ENCODE measurements at places on chromosomes 7 and 10.

DNA sequence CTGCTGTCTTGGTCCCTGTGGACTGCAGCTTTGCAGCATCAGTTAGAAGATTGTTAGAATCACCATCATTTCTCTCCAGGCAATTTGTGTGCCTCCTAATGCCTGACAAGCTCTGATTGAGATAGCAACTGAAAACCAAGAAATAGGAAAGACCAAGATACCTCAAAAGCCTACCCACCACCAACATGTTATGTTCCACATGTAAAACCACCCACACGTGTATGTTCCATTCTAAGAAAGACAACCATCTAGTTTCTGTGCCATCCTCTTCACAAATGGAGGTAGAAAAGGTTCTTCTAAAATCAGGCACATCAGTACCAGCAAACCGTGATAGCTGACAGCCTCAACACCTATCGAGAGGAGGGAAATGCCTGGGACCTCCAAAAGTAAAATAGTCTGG lies 46.9 kb downstream of the TASOR2 start:
- DNase-seq: no peak

DNA sequence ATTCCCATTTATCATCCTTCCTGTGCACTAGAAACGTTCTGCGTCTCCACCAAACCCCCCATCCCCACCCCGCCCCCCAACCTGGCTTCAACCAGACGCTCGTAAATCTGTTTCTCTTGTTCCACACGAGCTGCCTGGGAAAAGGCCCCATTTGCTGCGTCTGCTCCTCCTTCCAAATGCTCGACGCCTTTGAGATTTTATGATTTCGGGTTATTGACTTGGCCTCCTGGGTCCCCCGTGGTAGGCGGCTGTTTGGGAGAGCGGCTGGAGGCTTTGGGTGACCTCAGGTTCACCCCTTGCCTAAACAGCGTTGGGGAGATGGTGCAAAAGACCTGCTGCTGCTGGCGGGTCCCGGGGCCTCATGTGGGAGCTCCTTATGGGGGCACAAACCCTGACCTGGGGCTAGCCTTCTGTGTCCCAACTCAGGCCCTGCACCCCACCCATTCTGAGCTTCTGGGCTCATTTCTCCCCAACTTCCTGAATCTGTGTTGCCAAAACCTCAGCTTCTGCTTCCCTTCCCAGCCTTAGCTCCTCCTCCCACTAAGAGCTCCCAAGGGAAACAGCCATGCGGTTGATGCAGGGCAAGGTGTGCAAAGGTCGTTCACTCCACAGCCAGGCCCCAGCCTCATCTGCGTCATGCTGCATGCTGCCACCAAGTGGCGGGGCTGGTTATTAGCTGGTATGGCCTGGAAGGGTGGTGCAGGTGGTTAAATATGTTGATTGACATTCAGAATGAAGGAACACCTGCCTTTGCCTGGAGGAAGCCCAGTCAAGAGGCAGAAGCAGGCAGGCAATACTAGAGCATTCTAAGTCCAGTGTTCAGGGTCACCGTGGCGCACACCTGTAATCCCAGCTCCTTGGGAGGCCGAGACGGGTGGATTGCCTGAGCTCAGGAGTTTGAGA lies 49.1 kb upstream of the ELN start:
- no peak for DNase-seq

GRCh38 chr7:142894112-142894984 lies 8.8 kb upstream of the TRPV6 start:
- DNase-seq: no peak

- DNase-seq: no peak
Measured at GRCh38 chr10:62736168-62736546, 68.4 kb upstream of the ADO start.

DNA sequence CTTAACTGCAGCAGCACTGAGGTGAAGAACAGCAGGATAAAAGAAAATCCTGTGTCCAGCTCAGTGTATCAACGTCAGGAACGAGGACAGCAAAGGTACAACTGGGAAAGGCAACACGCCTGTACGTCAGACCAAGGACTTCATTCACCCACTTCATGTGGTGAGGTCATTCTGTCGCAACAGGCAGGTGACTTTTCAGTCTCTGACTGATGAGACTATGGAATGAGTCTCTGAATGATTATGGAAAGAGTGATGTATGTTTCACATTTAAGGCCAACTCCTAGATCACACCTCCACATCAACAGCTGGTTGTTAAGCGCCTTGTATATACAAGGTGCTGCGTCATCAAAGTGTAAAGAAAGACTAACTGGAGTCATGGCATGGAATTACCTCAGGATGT lies 297.6 kb upstream of the SP8 start:
- DNase-seq: no peak

DNA sequence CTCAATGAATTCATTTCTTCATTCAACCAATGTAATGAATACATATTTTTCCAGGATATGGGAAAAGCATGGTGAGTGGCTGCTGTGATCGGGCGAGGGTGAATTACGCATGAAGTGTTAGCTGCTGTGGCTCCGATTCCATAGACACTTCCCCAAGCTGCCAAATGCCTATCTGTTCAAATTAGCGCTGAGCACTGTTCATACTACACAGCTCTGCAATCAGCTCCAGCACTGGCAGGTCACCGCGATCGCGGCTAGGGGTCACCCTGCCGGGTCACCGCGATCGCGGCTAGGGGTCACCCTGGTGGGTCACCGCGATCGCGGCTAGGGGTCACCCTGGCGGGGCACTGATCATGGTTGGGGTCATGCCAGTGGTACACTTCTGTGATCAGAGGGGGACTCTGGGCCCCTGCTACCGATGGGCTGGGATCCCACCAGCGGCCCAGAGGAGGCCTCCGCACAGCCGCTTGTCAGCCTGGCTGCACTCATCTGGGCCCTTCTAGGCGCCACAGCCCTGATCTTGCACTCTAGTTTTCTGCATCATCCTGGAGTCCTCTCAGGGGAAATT lies 49.3 kb downstream of the JAKMIP3 start:
- no peak for DNase-seq

DNA sequence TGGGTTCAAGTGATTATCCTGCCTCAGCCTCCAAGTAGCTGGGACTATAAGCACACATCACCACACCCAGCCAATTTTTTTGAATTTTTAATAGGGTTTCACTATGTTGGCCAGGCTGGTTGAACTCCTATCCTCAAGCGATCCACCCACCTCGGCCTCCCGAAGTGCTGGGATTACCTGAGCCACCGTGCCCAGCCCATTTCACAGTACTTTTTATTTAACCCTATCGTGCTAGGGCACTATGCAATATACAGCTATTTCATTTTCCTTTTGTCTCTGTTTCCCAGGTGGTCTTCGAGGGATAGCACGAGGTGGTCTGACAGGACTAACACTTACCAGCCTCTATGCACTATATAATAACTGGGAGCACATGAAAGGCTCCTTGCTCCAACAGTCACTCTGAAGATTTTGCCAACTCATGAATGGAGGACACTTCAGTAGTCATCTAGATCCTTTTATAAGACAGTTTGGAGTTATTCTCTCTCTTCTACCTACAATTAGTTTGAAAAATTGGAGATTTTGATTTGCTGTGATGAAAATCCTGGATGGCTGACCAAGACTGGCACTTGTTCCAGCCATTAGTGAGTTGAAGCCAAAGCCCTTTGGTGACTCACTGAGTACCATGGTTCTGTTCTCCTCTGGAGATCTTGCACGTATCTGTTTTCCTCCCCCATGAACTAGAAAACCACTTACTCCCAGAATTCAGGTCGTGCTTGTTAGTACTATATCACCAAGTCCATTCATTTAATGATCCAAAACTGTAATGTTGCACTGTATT lies 27.3 kb downstream of the NCOA4 start:
- DNase-seq: no peak

DNA sequence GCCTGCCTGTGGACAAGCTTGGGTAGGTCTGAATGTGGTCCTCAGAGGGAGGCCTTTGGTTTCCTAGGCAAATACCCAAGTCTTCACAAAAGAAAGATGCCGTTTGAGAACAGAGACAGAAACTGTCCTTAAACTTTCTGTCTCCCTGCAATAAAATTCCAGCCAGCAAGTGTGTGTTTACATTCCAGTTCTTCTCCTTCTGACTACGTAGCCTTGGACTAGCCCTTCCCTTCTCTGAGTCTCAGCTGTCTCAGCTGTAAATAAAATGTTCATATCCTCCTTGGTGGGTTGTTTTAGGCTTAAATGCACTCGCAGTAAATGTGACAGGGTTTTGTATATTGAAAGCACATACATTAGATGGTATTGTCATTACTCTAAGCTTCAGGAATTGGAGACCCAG lies 561.2 kb upstream of the MKI67 start:
- DNase-seq: no peak

- no peak for DNase-seq
Measured at GRCh38 chr10:16182144-16182543, 254.7 kb upstream of the PTER start.

DNA sequence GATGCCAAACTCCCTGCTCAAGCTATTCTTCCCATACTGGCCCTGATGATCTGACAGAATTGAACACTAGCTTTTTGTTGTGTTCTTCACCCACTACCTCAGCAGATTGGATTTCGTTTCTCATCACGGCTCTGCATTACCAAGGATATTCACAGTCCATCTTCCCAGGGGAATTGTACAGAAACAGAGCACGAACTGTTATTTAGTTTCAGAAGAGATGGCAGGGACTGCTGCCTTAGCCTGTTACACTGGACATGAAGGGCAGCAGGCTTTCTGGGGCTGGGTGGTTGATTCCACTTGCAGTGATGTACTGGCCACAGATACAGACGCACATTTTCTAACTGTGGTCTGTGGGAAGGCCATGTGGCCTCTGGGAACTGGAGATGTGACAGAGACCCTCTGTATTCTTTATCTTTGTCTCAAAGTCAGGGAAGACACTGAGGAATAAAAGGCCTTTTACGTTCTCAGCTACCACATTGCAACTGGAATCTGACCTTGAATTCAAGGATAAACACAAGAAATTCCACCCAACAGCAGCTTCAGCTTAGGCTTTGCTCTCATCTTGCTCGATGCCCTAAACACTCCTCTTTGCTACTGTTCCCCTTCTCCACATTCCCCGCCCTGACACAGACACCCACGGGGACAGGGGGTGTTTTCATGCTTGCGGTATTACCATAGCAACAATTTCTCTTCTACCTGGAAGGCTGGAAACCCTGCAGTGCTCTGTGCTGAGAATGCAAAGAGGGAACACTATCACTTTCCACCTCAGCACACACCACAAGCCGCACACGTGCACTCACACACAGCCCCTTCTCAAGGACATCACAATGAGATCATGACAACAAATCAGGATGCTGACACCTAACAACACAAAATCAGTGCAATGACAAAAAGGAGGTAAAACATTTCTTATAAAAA lies 81.7 kb downstream of the RNF216 start:
- peak; percentile 21 for DNase-seq

DNA sequence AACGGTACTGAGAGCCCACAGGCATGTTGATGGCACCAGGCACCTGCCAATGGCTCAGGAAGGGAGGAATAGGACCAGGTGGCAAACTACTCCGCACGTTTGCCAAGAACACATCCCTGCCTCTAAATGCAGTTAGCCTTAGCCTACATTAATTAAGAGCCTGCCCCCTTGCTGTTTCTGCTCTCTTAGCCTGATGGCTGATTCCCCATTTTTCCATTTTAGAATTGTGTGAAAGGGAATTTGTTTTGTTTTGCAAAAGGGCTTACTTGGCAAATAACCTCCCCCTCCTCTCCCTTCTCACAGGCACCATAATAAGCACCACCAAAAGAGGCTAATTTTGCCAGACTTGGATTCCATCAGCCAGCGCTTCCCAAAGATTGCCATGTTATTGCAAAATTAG lies 1203.2 kb downstream of the SORCS3 start:
- no peak for DNase-seq

GRCh38 chr10:23481363-23481961 lies 42.6 kb downstream of the OTUD1 start:
- DNase-seq: no peak

DNA sequence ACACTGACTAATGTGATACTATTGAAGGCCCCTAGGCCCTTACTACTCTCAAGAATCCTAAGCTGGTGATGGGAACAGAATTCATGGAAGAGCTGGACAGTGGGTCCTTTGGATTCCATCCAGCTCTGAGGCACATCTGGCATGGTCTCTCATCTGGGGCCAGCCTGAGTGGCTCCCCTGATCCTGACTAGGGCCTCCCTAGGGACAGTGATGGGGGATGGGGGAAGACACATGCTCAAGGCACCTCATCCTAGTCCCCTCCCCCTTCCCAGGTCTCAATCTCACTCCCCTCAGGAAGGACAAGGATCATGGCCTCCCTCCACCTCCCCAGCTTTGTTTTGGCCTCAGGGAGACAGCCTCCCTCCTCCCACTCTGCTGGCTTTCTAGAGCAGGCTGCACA lies 1.8 kb downstream of the KCNIP2 start:
- DNase-seq: no peak

Data from NCI-H1417 treated with DMSO at 0.1 percent for 48 hours (cell line).